ENCODE measurements at places on chromosomes 3 and 15.
A peak's percentile ranks its signal among the peaks of the same experiment; 100 is the strongest.

DNA sequence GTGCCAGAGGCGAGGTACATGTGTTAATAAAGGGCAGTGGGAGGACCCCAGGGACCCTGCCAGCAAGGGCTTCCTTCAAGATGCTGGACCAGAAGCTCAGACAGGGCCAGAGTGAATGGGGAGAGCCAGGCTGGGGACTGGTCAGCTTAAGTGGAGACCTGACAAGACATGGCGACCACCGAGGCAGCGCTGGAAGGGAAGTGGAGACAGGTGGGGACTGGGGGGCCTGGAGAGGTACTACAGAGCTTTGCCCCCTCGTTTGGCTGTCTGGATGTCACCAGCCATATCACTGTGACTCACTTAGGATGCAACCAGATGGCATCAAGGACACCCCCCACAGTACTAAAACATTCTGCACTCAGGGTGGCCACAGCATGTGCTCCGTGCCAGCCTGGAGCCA lies 97.9 kb downstream of the ADCY5 start:
- no peak for DNase-seq

GRCh38 chr15:91965501-91966193 lies 112.1 kb downstream of the SLCO3A1 start:
- no peak for DNase-seq

DNA sequence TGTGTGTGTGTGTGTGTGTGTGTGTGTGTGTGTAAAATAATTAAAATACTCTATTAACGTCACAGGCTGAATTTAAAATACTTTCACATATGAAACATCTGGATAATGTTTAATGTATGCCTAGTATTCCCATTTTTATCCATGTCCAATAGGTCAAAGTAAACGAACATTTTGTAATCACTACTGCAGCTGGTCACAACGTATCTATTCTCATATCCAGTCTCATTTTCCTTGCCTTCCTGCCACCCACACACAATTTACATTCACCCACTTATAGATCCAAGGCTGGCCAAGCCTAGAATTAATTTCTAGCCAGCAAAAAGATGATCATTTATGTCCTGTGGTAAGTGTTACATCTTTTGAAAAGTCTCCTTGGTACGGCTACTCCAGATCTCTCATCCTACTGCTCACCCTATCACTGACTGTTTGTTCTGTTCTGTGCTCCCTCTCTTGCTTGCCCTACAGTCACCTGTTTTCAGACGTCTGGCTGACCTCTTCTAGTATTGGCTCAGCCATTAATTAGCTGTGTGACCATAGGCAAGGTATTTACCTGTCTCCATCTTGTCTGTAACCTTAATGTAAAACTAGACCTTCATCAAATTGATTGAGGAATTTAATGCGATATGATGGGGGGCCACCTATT lies 17.6 kb downstream of the SERPINI2 start:
- DNase-seq, result no peak

GRCh38 chr3:184016811-184017671 lies 643 bp downstream of the ABCC5 start:
- peak; percentile 39 for DNase-seq

- no peak for DNase-seq
These were observed 42.7 kb downstream of the TRIM71 start for GRCh38 chr3:32860499-32860898.

- no peak for DNase-seq
These were observed 253.2 kb downstream of the RORA start for GRCh38 chr15:60975952-60976351.
